ENCODE measurements at places on chromosomes 2 and 18.

- no peak for DNase-seq
Measured at GRCh38 chr2:237765875-237766274, 32.7 kb upstream of the RBM44 start.

GRCh38 chr2:134726645-134727044 lies 7.8 kb upstream of the TMEM163 start:
- no peak for DNase-seq

- no peak for DNase-seq
Measured at GRCh38 chr18:74248189-74248588, 43.6 kb downstream of the CYB5A start.

DNA sequence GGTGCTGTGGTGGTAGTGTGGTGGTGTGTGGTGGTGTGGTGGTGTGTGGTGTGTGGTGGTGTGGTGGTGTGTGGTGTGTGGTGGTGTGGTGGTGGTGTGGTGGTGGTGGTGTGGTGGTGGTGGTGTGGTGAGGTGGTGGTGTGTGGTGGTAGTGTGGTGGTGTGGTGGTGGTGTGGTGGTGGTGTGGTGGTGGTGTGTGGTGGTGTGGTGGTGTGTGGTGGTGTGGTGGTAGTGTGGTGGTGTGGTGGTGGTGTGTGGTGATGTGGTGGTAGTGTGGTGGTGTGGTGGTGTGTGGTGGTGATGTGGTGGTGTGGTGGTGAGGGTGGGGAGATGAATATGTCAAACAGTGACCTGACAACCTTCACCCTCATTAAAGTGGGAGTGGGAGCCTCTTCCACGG lies 55.6 kb upstream of the DLGAP1 start:
- DNase-seq, result no peak

- DNase-seq, result no peak
Measured at GRCh38 chr2:98734823-98735260, 3.9 kb upstream of the MGAT4A start.

DNA sequence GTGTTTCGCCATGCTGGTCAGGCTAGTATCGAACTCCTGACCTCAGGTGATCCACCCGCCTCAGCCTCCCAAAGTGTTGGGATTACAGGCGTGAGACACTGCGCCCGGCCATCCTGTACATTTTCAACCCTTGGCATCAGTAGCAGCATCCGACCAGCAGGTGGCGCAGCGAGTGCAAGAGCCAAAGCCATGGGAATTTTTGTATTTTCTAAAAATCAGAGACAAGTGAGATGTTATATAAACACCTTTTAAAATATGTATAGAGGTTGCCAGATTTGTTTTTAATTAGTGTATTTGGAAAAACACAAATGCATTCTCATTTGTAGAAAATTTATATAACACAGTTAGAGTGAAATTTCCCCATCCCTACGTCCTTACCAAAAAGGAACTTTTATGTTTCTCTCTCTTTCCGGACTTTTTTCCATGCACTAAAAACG lies 36.8 kb downstream of the MOGAT1 start:
- peak; percentile 87 for DNase-seq
